ENCODE measurements at places on chromosomes 16 and 17.
A peak's percentile ranks its signal among the peaks of the same experiment; 100 is the strongest.

GRCh38 chr17:77379832-77380231, 239.1 kb downstream of the SEC14L1 start:
- DNase-seq: no peak

DNA sequence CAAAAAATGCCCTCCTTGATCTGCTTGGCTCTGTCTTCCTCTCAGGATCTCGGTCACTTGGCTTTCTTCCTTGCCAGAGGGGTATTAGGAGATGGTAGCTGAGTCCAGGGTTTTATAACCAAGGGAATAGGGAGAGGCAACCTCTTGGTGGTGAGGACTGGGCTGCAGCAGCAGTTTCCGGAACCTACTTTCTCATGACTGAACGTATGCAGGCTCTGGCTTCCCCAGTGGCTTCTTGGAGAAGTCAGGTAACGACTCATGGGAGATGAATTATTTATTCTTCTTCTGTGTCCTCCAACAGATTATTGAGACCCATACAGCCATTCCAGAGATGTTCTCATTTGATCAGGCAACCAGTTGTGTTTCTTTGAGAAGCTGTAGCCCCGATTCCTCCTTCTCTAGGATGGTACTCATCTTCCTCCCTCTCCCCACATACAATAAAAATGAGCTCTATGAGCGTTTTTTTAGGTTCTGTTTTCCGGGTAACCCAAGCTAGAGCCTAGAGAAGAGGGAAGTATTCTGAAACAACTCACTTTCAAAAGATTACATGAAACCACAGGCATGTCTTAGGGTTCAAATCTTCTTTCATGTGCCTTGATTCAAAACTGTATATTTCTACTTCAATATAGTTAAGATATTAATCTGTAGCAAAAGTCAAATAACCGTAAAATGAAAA, 22.3 kb upstream of the DHX40 start:
- no peak for DNase-seq

DNA sequence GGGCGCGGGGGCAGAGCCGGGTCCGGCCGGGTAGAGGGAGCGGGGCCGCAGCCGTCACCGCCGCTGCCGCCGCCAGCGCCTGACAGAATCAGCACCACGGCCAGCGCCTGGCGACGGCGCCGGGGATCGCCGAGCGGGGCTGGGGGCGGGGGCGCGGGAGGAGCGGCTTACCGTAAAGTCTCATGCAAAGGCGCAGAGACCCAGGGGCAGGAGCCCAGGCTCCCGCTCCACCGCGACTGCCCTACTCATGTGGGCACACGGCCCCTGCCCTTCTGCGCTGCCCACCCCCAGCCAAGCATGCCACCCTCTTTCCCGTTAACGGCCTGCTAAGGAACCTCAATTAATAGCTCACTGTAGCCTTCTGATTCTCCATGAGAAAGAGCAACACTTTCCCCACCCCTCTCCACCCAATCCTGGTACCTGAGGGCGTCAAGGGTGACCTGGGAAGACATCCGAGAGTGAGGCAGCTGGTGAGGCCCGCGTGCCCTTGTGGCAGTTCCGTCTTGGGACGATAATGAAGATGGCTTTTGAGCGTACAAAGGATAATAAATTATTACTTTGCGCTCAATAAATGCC, at the start of gene SEZ6:
Gene SEZ6, minus strand, starts transcription at position 98 of the 576 bp plus-strand sequence. CDS start 164 bp downstream, outside the sequence.
- peak; percentile 24 for DNase-seq

GRCh38 chr17:7296189-7296861, 1.9 kb upstream of the YBX2 start:
- DNase-seq: peak; percentile 49

- no peak for DNase-seq
Observed at GRCh38 chr17:40457964-40458791, 14.9 kb downstream of the IGFBP4 start.

- DNase-seq: no peak
Observed at GRCh38 chr17:39666231-39666600, 1.1 kb downstream of the TCAP start.

- no peak for DNase-seq
Observed at GRCh38 chr17:82980632-82981031, 98.8 kb upstream of the METRNL start.

DNA sequence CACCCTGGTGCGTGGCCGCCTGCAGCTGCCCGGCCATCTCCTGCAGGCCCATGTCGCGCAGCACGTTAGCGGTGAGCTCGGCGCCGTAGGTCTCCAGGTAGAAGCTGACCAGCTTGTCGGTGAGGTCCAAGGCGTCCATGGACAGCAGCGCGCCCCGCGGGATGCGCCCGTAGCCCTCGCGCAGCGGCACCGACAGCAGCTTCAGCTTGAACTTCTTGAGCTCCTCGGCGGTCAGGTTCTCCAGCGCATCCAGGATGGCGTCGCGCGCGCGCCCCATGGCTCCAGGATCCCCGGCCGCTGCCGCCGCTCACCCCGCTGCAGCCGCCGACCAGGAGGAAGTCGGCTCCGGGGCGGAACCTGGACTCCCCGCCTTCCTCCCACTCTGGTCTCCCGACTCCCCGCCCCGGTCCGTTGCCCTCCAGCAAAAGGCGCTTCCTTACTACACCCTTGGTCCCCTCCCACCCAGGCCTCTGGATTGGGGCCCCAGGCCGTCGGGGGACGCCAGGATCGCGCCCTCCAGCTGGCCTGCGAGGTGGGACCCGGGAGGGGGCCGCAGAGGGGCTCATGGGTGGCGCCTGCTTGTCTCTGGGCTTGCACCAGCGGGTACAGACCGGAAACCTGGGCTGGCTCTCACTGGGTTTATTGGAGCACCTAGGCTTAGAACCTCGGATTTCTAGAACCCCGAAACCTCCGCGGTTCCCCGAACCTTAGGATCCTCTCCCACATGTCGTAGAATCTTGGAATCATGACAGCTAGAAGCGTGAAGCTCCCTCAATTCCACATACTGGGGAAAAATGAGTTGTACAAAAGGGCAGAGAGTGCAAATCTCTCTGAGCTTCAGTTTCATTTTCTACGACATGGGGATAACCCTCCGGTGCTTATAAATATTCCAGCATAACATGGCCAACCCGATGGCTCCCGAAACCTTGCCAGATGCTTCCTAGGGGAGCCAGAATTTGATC, at the start of gene PYCARD:
Gene PYCARD, minus strand, starts transcription at position 347 of the 962 bp plus-strand sequence. Its CDS starts 70 bp downstream, at position 277.
- DNase-seq: no peak

DNA sequence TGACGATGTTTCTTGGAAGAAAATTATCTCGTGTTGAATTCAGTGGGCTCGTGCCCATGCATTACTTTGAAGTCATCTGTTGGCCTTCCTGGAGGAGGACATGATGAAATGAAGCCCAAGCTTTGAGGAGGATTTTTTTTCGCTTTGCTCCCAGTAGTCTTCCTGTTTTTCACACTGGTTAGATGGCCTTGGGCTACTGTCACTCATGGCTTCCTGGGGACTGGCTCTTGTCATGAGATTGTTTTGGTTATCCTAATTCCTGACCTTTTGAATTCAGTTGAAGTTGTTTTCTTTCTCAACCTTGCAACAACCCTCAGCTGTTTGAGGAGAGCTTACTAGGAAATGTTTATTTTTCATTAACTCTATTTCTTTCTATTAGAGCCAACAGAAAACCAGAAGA, 430.7 kb downstream of the HS3ST3B1 start:
- DNase-seq: no peak

DNA sequence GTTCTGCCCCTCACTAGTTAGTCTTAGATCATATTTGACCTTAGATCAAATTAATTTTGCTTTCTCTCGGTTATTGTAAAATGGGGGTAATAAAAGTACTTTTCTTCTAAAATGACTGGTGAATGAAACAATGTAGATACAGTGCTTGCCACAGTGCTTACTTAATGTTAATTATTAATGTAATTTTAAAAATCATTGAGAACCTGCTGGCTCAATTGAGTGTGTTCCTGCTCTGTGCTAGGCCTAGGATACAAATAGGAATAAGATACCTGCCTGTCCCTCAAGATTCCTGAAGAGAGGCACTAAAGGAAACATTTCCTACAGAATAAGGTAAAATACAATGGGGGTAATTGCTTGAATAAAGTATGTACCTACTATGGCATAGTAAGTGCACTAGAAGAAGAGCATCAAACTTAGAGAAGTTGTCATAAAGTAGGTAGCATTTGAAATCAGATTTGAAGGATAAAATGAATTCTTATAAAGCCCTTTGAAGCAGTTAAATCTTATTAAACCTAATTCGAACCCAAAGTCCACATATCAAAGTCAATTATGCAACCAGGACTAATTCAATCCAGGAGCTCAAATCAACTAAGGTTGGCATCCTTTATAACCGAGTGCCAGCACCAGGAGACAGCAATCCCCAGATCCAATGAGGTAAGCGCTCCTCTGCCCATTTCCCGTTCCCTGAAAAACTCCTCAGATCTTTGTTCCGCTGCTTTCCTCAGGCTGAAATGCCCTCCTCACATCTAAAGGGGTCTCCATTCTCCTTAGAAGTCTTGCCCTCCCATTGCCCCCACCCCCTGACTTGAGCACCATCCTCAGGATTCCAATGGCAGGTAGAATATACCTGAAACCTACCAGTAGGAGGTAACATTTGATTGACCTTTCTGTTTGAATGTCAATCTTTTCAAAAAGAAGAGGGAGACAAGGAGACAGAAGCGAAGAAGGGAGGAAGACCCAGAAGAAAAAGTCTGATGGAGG, 2.4 kb upstream of the MED13 start:
- no peak for DNase-seq

DNA sequence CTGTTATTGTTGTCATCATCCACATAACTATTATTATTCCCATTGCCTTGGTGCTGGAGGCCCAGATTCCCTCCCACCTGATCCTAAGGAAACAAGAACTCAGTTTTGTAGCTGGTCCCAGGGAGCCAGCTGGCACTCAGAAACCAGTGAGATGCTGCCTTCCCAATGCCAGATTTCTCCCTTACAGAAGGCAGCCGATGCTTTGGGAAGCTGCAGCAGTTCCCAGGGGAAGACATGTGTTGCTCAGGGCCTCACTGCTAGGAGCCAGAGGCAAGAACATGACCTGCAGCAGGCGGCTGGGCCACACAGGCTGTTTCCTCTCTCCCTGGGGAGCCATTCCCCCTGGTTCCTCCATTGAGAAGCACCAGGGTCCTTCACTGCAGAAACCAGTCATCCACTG, 59.9 kb upstream of the GRIN2A start:
- no peak for DNase-seq

DNA sequence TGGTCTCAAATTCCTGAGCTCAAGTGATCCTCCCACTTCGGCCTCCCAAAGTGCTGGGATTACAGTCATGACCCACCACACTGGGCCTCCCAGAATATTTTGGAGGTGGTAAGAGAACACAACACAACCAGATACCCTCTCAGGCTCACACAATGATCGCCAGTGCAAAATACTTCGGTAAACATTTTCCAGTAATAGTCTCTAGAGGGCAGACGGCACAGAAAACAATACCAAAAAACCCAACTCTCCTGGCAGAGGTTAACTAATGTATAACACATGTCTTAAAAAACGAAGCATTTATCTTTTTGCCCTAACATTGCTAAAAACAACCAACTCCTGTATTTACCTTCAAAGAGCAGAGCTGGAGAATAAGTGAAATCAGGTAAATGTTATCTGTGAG, 10.5 kb downstream of the NUFIP2 start:
- no peak for DNase-seq

GRCh38 chr17:58753026-58753425, 2.6 kb upstream of the PPM1E start:
- no peak for DNase-seq

- DNase-seq: no peak
Observed at GRCh38 chr17:75664099-75664549, 2.8 kb downstream of the RECQL5 start.

GRCh38 chr17:80503921-80504320, 27.5 kb upstream of the NPTX1 start:
- DNase-seq: no peak

DNA sequence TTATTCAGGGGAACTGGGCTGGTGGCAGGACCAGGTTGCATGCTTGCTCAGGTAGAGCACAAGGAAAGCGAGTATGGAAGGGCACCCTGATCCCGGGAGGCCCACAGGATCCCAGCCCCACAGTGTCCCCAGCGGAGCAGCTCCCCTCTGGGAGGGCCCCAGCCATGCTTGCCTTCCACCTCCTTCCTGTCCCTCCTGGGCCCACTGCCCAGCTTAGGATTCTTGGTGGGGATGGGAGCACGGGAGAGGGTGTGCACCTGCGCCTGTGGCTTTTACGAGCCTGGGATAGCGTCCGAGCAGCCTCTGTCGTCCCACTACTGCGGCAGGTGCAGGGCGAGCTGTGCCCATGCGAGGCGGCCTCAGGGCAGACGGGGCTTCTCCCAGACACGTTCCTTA, 114.5 kb downstream of the BANP start:
- no peak for DNase-seq

GRCh38 chr16:5231246-5231759, 133.7 kb upstream of the EEF2KMT start:
- DNase-seq: no peak

GRCh38 chr16:2148714-2149629, 547 bp downstream of the RAB26 start:
- no peak for DNase-seq

DNA sequence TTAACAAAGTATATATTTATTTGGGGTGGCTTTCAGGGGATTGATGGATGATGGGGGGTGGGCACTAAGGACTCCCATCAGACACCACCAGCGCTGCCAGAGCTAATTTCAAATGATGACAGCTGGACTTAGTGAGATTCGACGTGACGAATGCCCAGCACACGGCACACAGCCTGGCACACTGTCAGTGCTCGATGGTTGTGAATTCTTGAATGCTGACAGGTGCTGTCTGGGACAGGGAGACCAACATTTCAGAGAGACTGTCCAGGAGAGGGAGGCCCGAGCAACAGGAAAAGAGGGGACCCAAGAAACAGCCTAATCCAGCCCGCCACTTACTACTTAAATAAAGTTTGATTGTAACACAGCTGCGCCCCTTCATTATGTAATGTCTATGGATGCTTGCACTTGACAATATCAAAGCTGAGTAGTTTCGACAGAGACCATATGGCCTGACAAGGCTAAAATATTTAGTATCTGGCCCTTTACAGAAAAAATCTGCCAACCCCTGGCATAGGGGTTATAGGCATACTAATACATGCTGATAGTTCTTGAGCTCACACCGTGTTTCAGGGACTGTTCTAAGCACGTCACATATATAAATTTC, 6.2 kb upstream of the MPRIP start:
- no peak for DNase-seq
